ENCODE measurements at places on chromosomes 13 and 19.
A peak's percentile ranks its signal among the peaks of the same experiment; 100 is the strongest.

- no peak for DNase-seq
Observed at GRCh38 chr19:48554385-48555091, 2.6 kb downstream of the SULT2B1 start.

DNA sequence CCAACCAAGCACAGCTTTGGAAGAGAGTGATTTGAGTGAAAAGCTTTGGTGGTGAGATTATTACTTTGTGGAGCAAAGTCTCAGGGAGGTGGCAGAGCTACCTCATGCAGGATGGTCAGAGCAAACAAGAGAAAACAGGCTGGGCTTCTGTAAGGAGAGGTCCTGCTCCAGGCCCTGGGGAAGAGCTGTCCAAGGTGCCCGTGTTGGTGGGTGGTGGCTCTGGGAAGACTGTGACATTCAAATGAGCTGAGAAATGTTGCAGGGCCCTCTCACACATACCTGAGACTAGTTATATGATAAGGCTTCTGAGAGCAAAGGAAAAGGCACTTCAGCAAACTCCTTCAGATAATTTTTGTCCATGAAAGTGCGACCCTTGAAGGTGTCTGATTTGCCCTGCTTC lies 205.5 kb upstream of the SOX21 start:
- no peak for DNase-seq

- DNase-seq = no peak
Observed at GRCh38 chr13:79318664-79319063, 87.4 kb downstream of the RBM26 start.

- DNase-seq = no peak
Observed at GRCh38 chr13:77979721-77980385, 61.2 kb upstream of the EDNRB start.

GRCh38 chr19:17378271-17378670 lies 1.1 kb upstream of the PLVAP start:
- DNase-seq = peak; percentile 21

- no peak for DNase-seq
Observed at GRCh38 chr13:45602183-45603170, 13.1 kb downstream of the ERICH6B start.
